ENCODE measurements at places on chromosomes 4 and X. TPM values are rescaled to one million over a fixed set of nuclear protein-coding genes. Genes with fewer than 3 reads are reported as not detected.

- no peaks in the 10 kb centered on the region for H3K36me3 ChIP-seq
- DNase-seq, result no peak
- H3K4me3 ChIP-seq, result no peak overlapping the region
Measured at GRCh38 chrX:153060095-153060445, 3.8 kb downstream of the PNMA3 start.

Gene CDX4
- not detected for total RNA-seq

DNA sequence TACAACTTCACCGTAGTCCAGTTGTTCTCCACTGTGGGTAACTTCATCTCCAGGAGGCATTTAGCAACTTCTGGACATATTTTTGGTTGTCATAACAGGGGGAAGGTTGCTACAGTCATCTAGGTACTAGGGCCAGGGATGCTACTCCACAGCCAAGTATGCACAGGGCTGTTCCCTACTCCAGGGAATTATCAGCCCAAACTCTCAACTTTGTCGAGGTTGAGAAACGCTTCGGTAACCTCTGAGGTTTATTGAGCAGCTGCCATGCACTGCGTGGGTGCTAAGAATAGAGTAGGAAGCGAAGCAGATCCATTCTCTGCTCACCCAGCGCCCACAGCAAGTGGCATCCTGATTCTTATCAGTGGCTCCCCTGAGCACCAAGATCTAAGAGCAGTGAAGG, 8.2 kb downstream of the FGFBP1 start:
- no peaks in the 10 kb centered on the region for H3K36me3 ChIP-seq
- H3K27ac ChIP-seq, result peak overlapping the region; percentile 28
- no peak overlapping the region for H3K4me3 ChIP-seq
- peaks cover 19% of the 10 kb centered on the region for H3K4me1 ChIP-seq

Gene IL2RG
- 310 TPM for total RNA-seq

DNA sequence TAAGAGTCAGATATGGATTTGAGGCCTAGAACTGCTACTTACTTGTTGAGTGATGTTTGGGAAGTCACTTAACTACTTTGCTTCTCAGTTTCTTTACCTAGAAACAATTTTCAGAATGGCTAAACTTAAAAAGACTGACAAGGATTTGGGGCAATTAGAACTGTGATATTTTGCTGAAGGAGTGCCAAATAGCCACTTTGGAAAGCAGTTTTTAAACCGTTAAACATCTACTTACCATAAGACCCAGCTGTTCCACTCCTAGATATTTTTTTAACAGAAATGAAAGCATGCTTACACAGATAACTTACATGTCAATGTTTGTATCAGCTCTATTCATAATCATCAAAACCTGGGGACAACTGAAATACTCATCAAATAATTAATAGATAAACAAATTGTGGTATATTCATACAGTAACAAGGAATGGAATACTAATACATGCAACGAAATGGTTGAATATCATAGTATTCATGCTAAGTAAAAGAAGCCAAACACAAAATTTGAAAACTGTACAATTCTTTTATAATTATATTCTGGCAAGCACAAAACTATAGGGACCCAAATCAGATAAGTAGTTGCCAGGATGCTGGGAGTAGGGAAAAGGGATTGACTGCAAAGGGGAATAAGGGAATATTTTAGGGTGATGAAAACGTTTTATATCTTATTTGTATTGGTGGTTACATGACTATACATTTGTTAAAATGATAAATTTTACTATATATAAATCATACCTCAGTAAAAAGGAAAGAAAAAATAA, 24.0 kb downstream of the RPA4 start:
- H3K4me1 ChIP-seq, result no peaks in the 10 kb centered on the region
- H3K4me3 ChIP-seq, result no peak overlapping the region
- H3K27ac ChIP-seq, result no peak overlapping the region
- no peaks in the 10 kb centered on the region for H3K27me3 ChIP-seq
- no peak for DNase-seq

DNA sequence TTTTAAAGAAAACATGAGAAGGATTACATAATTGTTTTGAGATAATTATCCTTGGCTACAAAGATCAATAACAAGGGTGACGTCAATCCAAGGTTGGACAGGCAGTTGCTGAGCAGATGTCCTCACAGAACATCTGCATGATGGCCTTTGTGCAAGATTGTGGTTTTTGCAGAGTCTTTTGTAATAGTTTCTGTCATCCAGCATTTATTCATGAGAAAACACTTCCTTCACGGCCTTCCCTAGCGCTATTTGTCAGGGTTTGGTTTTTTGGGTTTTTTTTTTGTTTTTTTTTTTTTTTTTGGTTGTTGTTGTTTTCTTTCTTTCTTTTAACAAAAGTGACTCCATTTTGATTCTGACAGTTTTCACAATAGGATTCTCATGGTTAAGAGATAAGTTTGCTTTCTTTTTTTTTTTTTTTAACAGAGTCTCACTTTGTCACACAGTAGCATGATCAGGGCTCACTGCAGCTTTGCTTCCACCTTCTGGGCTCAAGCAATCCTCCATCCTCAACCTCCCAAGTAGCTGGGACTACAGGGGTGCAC, 31.5 kb upstream of the ELF2 start:
- DNase-seq, result no peak
- no peak overlapping the region for H3K27ac ChIP-seq
- H3K27me3 ChIP-seq, result no peaks in the 10 kb centered on the region
- no peaks in the 10 kb centered on the region for H3K36me3 ChIP-seq
- H3K4me1 ChIP-seq, result peaks cover 2% of the 10 kb centered on the region

- H3K27me3 ChIP-seq, result no peaks in the 10 kb centered on the region
- peak; percentile 20 for DNase-seq
- no peaks in the 10 kb centered on the region for H3K4me1 ChIP-seq
- no peak overlapping the region for H3K4me3 ChIP-seq
Measured at GRCh38 chrX:140713174-140713539, 3.6 kb downstream of the LINC00632 start.

GRCh38 chrX:41002026-41002425, 83.2 kb upstream of the USP9X start:
- DNase-seq, result no peak
- H3K4me3 ChIP-seq, result no peak overlapping the region
- no peaks in the 10 kb centered on the region for H3K27me3 ChIP-seq
- no peaks in the 10 kb centered on the region for H3K36me3 ChIP-seq
- H3K27ac ChIP-seq, result no peak overlapping the region
- peaks cover 5% of the 10 kb centered on the region for H3K4me1 ChIP-seq

GRCh38 chr4:122733787-122734120, 1.2 kb downstream of the BBS12 start:
- H3K4me3 ChIP-seq, result peak overlapping the region; percentile 94
- H3K36me3 ChIP-seq, result peaks cover 8% of the 10 kb centered on the region
- DNase-seq, result no peak

DNA sequence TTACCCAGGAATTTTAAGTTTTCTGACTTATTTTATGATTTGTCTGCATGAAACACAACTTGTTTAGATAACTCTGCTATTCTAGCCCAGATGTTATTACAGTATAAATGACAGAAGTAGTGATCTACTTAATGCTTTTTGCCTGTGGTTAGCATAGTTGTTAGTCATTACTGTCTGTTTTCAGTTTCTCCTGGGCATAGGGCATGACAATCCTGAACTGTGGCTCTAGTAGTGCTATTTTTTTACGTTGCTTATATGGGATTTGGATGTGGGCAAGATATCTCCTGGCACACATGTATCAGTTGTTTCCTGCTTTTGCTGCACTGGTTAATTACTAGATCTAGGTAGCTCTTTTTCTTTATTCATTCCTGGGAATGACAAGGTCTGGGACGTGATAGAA, 1005.8 kb downstream of the PCDH18 start:
- no peak overlapping the region for H3K27ac ChIP-seq
- no peak overlapping the region for H3K4me3 ChIP-seq
- H3K36me3 ChIP-seq, result no peaks in the 10 kb centered on the region
- H3K27me3 ChIP-seq, result no peaks in the 10 kb centered on the region
- H3K4me1 ChIP-seq, result no peaks in the 10 kb centered on the region

Gene C4orf36
- not detected for total RNA-seq

DNA sequence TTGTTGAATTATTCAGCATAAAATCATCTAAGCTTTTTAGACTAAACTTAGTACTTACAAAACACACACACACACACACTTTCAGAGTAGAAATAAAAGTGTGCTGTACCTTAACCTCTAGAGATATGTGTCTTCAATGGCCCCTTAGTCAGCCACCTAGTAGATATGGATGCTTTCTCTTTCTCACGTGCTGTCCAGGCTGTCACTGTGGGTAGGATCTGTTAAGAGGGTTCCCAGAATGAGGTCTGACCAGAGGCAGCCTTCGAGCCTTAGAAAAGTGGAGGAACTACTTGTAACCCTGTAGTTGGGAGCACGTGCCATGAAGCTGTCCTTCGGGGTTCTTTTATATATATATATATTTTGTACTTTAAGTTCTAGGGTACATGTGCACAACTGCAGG, 117.9 kb downstream of the COL4A5 start:
- H3K27ac ChIP-seq, result no peak overlapping the region
- H3K4me1 ChIP-seq, result no peaks in the 10 kb centered on the region
- H3K36me3 ChIP-seq, result no peaks in the 10 kb centered on the region

Gene NAA11
- total RNA-seq, result not detected

GRCh38 chrX:45198301-45198700, 2.4 kb downstream of the DIPK2B start:
- H3K36me3 ChIP-seq, result no peaks in the 10 kb centered on the region
- DNase-seq, result no peak
- no peak overlapping the region for H3K27ac ChIP-seq
- no peak overlapping the region for H3K4me3 ChIP-seq

DNA sequence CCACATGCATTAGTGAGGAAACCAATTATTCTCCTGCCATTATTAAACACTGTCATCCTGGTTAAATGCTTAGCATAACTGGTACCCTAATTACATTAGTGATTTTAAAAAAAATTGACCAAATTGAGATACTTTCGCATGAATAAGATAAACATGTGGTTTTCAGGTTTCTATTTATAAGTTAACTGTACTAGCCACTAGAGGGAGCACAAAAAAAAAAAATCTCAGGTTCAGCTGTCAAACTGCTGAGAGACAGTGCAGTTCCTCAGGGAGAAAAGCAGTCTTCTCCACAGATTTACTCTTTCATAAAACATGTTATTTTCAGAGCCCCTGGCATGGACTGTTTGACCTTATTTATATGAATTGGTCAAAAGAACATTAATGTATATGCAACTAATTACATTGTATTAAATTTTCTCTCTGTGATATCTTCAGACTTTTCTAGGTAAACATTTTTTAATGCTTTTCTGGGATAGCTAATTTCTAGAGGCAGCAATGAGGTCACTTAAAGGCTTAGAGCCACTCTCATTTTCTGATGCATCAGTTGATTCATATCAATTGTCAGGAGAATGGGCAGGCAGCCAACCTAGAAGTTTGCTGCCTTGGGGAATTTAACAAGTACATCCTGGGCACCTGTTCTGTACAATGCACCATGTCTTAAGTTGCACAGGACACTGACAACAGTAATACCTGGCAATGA, 167.5 kb downstream of the CDS1 start:
- no peak overlapping the region for H3K27ac ChIP-seq
- H3K4me3 ChIP-seq, result no peak overlapping the region
- DNase-seq, result no peak
- H3K36me3 ChIP-seq, result no peaks in the 10 kb centered on the region

Gene CTAG1B
- total RNA-seq, result not detected

Gene SMR3B
- total RNA-seq, result not detected

Gene DKK2
- total RNA-seq, result not detected

Gene BBS12
- 0.74 TPM for total RNA-seq

DNA sequence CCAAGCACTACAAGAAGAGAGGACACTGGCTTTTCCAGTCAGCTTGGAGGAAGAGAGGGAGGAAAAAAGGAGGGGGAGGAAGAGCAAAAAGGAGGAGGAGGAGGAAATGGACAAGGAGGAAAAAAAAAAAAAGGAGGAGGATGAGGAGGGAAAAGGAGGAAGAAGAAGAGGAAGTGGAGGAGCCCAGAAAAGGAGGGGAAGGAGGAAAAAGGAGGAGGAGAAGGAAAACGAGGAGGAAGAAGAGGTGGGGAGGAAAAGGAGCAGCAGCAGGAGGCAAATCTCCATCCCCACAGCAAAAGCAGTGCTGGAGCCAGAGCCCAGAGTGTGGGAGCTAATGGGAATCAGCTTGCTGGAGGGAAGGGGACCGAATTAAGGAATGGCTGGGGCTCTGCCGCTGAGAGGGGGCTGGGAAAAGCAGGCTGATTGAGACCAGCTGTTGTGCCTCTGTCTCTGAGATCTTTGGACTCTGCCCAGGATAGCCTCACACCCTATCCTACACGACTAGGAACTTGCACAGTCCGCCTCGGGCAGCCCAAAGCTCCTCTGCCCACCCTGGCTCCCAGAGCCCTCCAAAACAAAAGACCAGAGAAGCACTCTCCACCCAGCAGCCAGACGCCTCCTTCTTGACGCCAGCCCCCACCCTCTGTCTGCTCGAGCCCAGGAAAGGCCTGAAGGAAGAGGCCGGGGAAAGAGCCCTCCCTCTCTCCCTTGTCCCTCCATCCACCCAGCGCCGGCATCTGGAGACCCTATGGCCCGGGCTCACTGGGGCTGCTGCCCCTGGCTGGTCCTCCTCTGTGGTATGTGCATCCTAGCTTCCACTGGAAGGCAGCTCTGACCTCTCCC, at the start of gene XPNPEP2:
TSS of gene XPNPEP2 (plus strand) at position 514 of the 843 bp plus-strand sequence. CDS start at position 749, 235 bp downstream.
- H3K36me3 ChIP-seq, result no peaks in the 10 kb centered on the region
- H3K27me3 ChIP-seq, result no peaks in the 10 kb centered on the region
- no peak within 1 kb of the TSS for H3K4me3 ChIP-seq
- no peak within 1 kb of the TSS for H3K27ac ChIP-seq

- no peak overlapping the region for H3K4me3 ChIP-seq
- H3K27ac ChIP-seq, result no peak overlapping the region
- DNase-seq, result no peak
Measured at GRCh38 chr4:111466811-111467604, 678.2 kb upstream of the FAM241A start.

- peaks cover 3% of the 10 kb centered on the region for H3K27me3 ChIP-seq
- H3K4me3 ChIP-seq, result no peak overlapping the region
- H3K36me3 ChIP-seq, result no peaks in the 10 kb centered on the region
- no peak for DNase-seq
Measured at GRCh38 chrX:129938081-129938480, 32.1 kb downstream of the UTP14A start.

Gene PTPN13
- total RNA-seq, result 0.38 TPM

Data from activated CD8-positive, alpha-beta T cell treated with anti-CD3 and anti-CD28 coated beads for 36 hours (primary cell).